ENCODE measurements at places on chromosomes 2 and 18.

DNA sequence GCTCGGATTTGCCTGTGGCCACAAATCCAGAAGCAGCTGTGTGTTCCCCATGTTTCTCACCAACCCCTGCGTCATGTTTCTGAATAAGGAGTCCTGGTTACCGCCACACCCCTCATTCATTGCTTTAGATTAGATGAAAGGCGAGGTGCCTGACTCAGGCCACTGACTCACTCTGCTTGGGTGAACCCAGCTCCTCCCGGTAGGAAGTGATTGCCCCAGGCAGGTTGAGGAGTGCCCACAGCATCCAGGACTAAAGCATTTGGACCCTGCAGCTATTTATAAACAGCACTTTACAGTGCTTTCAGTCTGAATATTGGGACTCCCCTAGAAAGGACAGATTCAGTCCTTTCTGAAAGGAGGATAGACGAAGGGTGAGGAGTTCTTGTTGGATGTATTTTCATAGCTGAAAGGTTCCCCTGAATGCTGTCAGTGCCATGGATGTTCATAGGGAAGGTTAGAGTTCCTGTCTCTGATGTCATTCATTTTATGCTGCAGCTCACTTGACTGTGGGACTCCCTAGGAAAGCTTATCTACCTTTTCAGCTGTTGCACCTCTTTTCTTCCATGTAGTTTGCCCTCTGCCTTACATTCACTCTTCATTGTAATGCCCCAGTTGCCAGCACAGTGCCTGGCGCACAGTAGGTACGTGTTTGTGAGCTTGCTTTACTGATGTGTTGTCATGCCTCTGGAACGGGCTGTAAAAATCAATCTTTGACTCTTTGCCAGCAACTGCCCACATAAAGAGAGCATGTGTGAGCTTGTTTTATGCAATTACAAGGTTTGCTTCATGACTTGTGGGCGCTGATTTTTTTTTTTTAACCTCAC is 14.9 kb downstream of the ITGA6 start:
- DNase-seq: peak; percentile 65

GRCh38 chr2:204321910-204322751 is 223.1 kb upstream of the PARD3B start:
- peak; percentile 44 for DNase-seq

DNA sequence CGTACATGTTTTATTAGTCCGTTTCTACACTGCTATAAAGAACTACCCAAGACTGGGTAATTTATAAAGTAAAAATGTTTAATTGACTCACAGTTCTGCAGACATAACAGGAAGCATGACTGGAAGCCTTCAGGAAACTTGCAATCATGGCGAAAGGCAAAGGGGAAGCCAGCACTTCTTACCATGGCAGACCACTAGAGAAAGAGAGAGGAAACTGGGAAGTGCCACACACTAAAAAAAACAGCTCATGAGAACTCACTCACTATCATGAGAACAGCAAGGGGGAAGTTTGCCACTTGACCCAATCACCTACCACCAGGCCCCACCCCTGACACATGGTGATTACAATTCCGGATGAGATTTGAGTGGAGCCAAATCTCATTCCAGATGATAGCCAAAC is 466.2 kb downstream of the IRS1 start:
- DNase-seq: no peak

GRCh38 chr2:234258562-234259141 is 208.2 kb downstream of the SPP2 start:
- no peak for DNase-seq

- no peak for DNase-seq
Observed at GRCh38 chr18:2683055-2683454, 27.5 kb downstream of the SMCHD1 start.

- no peak for DNase-seq
Observed at GRCh38 chr2:162277381-162277780, 34.1 kb upstream of the FAP start.

DNA sequence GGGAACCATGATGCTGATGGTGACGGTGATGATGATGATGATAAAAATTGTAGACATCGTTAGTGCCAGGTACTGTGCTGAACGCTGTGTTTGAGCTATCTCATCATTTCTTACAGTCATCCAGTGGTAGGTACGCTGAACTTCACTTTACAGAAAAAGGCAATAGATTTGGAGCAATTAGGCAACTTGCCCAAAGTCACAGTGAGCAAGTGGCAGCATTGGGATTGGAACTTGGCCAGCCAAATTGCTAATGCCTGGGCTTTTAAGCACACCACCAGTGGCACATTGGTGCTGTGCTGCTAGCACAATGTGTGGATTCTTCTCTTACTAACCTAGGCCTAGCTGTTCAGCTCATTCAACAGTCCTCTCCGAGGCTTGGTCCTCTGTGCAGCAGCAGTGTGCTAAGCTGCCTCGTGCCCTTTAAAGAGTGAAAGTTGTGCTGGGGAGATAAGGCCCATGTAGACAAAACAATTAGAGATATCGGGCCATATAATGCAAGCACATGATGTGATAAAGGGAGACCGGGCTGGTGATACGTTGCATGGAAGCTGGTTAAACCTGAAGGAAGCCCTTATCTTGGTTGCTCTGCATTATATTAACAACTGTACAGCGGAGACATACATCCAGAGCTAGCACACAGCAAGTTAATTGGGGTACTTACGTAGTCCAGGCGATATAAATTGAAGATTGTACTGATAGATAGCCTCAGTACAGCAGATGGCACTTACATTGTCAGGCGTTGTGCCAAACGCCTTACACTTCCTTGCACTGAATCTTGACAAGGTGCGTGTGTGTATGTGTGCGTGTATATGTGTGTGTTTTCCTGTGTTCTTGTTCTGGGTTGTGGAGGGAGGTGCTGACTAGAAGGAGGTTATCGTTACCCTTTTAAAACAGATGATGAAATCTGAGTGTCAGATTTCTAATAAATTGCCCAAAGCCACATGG is 28.4 kb downstream of the HK2 start:
- no peak for DNase-seq

- no peak for DNase-seq
Observed at GRCh38 chr2:187478719-187479118, 30.7 kb upstream of the CALCRL start.

GRCh38 chr18:12841070-12841469 is 43.0 kb downstream of the PTPN2 start:
- no peak for DNase-seq

DNA sequence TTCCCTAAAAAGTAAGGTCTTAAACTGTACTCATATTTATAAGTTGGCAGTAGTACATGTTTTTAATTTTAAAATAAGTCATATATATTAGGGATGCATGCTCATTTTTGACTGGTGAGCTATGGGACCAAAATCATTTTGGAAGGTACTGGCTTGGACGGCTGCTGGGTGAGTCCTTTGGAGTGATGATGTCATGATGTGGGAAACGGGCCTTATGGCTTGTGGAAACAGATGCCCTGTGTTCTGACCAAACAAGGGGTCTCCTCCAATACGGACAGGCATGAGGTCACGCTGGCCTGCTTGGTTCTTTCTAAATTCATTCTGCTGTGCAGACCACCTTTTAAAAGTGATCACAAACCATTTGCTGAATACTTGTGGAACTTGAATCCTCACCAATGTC is 109.2 kb upstream of the MGAT5 start:
- no peak for DNase-seq

- no peak for DNase-seq
Observed at GRCh38 chr2:183630964-183631363, 506.7 kb downstream of the NUP35 start.

- no peak for DNase-seq
Observed at GRCh38 chr2:70498054-70498453, 55.6 kb downstream of the TGFA start.

DNA sequence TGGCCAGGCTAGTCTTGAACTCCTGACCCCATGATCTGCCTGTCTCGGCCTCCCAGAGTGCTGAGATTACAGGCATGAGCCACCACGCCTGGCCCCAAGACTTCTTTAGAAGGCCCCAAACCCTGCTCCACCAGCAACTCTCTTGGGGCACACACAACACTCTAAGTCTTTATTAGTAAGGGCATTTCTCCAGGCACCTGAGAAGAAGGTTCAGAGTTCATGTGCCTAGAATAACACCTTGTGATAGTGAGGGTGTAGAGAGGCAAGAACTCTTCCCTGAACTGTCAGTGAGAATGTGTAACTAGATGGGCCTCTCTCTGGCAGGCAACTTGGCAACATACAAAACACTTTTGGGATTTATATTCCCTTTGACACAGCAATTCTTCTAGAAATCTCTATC is 43.8 kb downstream of the SH2D6 start:
- DNase-seq: no peak

DNA sequence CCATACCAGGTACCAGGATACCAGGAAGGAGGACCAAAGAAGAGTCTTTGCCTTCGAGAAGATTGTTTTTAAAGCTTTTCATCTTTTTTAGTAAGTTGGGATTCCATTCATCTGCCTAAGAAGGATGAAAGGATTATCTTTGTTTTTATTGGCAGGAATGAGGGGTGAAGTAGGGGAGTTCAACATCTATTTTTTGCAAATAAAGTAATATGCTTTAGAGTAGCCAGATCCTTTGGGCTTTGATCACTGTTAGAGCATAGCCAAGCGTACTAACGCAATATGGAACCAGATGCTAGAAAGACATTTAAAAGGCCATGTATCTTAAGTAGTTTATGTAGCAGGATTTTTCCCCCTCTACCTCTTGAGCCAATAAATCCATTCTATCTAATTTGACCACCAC is 133.0 kb downstream of the PRPF40A start:
- DNase-seq: peak; percentile 69

DNA sequence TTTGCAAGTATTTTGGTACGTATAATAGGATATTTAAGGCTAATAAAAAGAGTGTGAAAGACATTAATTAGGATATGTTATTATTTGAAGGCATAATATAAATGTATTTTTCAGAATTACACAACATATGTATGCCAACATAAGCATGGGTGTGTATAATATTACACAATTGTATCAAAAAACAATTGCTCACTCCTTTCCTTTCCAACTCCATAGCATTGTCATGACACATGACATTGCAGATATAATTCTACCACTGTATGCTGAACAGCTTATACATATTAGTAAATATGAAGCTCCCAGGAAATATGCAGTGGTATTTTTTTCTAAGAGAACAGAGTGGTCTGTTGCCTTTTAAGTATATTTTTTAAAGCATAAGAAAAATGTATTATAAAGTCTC is 593.1 kb downstream of the TMX3 start:
- peak; percentile 47 for DNase-seq

GRCh38 chr18:189254-189653 is 30.9 kb downstream of the USP14 start:
- no peak for DNase-seq

DNA sequence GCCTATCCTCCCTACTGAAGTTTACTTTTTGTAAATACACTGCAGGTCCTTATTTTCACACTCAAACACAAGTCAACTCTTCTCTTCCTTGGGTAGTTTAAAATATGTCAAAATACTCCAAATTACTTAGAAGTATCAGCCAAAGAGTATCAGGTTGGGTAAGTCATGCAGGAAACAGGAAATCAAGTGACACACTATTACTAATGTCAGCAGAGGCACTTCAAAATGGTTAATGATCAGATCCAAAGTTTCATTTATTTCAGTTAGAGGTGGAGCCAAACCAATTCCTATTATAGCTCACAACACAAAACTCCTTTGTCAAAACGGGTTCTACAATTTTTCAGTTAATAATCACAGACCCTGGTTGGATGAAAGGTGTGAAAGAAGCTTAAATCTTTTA is 54.2 kb downstream of the DLGAP1 start:
- no peak for DNase-seq

DNA sequence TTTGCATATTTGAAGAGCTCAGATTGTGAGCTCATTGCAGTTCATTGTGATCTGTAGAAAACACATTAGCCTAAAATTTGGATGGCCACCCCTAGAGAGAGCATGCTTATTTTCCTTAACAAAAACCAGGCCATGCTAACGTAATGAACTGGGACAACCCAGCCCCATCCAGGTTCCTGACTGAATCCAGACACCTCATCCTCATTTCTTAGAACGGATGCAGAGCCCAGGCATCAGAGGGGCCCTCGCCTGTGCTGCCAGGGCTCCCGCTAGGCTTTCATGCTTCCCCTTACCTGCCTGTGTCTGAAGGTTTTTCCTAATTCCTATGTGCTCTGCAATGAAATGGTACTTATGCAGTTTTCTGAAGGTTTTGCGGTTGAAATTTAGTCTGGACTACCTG is 171.1 kb downstream of the CCDC102B start:
- DNase-seq: no peak

Data from fibroblast of upper back skin (primary cell).